Activated CD4-positive, alpha-beta T cell treated with anti-CD3 and anti-CD28 coated beads, Interleukin-2, amount 10 ng/mL, durations not matched to agents 24 days and 14 days (primary cell): ENCODE measurements at places on chromosomes 7 and 10. TPM values are rescaled to one million over a fixed set of nuclear protein-coding genes. Genes with fewer than 3 reads are reported as not detected.

Gene CALCR
- total RNA-seq = not detected in 2 replicates

Gene EGFR
- total RNA-seq = not detected in 2 replicates

Gene ZNF503
- 0.07 and 0.09 TPM in 2 replicates for total RNA-seq

Gene WNT8B
- 0.16 and 0.43 TPM in 2 replicates for total RNA-seq

Gene TEX47
- total RNA-seq = not detected in 2 replicates

Gene PALD1
- 1.9 and 2.1 TPM in 2 replicates for total RNA-seq

Gene RBAK
- 13.6 and 14.2 TPM in 2 replicates for total RNA-seq

Gene SFXN2
- total RNA-seq = 38.7 TPM in 2 replicates
